Activated CD4-positive, alpha-beta memory T cell treated with anti-CD3 and anti-CD28 coated beads for 36 hours (primary cell): ENCODE measurements at places on chromosomes 16 and 17.

DNA sequence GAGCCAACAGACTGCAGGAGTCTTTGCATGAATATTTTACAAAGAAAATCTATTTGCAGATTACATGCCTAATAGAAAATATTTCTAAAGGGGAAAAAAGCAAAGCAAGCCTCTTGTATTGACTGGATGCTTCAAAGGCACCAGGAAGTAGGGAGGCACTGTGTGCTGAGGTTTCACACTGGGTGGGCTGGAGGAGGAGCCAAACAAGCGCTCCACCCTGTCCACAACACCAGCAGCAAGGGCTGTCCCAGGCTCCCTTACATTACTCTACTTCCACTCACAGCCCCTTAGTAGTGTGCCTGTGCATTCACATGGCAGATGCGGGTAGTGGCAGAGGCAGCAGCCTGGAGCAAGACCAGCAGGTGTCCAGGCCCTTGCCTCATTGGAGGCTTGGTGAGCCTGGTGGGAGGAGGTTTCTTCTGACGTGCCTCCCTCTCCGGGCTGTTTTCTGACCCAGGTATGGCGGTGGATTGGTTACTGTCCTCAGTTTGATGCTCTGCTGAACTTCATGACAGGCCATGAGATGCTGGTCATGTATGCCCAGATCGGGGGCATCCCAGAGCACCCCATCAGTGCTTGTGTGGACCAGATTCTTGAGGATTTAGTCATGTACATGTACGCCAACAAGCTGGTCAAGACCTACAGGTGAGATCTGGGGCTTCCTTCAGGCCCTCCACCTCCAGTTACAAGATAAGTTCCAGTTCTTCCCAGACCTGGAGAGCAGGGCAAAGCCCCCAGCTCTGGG is 7.0 kb upstream of the CCNF start:
- no peak for DNase-seq

DNA sequence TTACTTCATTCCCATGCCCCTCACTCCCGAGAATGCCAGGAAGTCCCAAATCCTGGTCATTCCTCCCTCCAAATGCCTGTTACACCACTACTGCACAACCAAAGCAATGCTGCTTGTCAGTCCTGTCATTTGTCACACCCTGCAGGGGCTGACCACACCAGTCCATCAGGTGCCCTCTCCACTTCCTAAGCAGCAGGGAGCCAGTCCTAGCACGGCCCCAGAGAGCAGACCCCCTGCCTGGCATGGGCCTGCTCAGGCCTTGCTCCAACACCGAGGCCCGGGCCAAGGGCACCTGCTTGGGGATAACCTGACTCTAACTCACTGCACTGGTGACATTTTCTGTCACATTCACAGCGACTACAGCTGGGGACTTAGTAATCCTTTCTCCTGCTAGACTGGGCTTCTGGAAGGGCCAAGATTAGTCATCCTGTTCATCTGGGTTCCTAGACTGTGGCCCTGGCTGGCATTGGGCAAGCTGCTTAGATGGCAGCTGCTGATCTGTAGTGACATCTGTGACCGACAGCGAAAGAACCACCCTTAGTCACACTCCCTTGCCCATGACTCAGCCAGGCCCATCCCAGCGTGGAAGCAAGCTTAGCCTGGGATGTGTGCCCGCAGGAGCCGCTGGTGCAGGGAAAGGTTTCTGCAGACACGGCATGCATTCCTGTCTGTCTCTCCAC is 5.4 kb downstream of the ALYREF start:
- DNase-seq, result no peak

GRCh38 chr16:89170346-89171215 is 967 bp upstream of the CDH15 start:
- peak; percentile 42 for DNase-seq

DNA sequence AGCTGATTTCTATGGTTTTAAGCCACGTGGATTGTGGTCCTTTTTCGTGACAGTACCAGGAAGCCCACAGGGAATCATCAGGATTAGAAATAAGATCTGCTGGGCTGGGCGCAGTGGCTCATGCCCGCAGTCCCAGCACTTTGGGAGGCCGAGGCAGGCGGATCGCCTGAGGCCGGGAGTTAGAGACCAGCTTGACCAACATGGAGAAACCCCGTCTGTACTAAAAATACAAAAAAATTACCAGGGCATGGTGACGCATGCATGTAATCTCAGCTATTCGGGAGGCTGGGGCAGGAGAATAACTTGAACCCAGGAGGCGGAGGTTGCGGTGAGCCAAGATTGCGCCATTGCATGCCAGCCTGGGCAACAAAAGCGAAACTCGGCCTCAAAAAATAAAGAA is 6.5 kb downstream of the NMRAL1 start:
- DNase-seq, result no peak

DNA sequence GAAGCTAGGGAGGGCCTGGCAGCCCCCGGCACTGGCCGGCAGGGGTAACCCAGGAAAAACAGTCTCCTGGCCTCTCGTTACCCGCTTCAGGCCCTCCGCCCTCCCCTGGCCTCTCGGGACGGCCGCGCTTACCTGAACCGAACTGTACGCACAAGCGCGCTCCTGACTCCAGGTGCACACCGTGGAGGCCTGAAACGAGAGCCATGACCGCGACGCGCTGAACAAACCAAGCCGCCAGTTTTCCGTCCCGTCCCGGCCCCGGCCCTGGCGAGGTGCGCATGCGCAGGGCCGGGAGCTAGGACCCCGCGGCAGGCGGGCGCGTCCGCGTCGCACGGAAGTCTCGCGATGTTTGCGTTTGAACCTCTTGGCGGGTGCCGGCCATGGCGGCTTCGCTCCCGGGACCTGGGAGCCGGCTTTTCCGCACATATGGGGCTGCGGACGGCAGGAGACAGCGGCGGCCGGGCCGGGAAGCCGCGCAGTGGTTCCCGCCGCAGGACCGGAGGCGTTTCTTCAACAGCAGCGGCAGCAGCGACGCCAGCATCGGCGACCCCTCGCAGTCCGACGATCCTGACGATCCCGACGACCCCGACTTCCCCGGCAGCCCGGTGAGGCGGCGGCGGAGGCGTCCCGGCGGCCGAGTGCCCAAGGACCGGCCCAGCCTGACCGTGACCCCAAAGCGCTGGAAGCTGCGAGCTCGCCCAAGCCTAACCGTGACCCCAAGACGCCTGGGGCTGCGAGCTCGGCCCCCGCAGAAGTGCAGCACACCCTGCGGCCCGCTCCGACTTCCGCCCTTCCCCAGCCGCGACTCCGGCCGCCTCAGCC is at the start of gene HASPIN:
Gene HASPIN (plus strand): TSS at position 348 of the 822 bp plus-strand sequence. CDS start 33 bp downstream, at position 381.
- peak; percentile 95 for DNase-seq

- no peak for DNase-seq
Measured at GRCh38 chr17:17516941-17517720, 20.9 kb upstream of the RASD1 start.

DNA sequence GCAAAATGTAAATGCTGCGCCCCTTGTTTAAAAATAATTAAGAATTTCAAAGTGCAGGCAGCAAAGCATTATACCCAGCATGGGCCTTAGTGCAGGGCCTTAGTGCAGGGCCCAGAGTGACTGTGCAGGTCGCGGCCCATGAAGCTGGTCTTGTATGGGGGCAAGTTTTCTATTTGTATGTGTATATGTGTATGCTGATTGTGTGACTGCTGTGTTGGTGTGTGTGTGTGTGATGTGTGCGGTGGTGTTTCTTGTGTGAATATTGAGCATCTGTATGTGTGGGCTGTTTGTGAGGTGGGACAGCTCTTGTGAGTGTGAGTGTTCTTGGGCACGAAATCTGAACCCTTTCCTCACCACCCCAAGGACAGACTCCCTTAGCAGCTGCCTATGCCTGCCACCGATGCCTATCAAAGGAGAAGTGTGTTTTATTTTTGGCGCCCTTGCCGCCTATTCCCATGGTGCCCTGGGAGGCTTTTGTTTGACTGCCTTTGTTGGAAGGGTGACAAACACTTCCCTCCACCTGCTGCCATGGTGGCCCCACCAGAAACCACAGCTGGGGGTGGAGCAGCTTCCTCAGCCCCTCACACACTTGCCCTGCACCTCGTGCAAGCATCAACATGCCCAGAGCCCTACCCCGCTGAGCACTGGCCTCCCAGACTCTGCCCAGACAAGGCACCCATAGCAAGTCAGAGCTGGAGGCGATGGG is 18.0 kb downstream of the CCR7 start:
- peak; percentile 80 for DNase-seq

DNA sequence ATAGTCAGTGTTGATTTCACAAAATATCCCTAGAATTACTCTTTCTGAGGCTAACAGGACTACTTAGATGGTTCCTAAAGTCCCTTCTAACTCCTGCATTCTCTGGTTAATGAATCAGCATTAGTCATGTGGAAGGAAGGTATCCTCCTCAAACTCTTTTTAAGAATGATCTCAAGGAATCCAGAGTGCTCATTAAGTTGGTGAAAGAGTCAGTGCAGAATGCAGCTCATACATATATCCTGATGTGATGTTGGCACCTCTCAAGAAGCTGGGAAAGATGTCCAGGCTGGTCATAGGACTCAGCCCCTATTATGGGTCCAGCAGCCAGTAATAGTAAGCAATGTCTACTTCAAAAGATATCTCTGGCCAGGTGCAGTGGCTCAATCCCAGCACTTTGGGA is 65.5 kb downstream of the PIGL start:
- DNase-seq, result no peak

DNA sequence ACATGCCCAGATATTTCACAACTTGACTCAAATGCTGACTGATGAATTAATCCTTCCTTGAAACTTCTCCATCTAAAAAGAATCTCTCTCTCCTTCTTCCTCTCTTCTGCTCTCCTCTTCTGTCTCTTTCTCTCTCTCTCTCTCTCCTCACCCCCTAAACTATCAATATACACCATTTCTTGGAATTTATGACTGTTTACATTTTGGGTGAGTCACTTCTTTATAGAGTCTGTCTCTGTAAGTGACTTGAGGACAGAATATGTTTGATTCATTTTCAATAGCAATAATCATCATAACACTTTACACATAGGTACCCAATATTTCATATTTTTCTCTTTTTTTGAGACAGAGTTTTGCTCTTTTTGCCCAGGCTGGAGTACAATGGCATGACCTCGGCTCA is 15.3 kb downstream of the OR3A1 start:
- no peak for DNase-seq

- peak; percentile 97 for DNase-seq
Measured at GRCh38 chr17:63827002-63827800, at the start of the genes FTSJ3 and PSMC5. FTSJ3 (minus strand) TSS chr17:63827663; CDS start chr17:63826902, 761 bp downstream. PSMC5 (plus strand) TSS chr17:63827431; CDS start chr17:63827491, 60 bp downstream.

GRCh38 chr17:74872313-74873036 is at the start of gene FDXR:
FDXR (minus strand) TSS chr17:74872994; CDS start chr17:74872944, 50 bp downstream.
- DNase-seq, result no peak

GRCh38 chr16:67428146-67428731 is 2.7 kb upstream of the HSD11B2 start:
- peak; percentile 76 for DNase-seq

- DNase-seq, result no peak
Measured at GRCh38 chr16:86498155-86498670, 12.1 kb upstream of the FOXF1 start.

DNA sequence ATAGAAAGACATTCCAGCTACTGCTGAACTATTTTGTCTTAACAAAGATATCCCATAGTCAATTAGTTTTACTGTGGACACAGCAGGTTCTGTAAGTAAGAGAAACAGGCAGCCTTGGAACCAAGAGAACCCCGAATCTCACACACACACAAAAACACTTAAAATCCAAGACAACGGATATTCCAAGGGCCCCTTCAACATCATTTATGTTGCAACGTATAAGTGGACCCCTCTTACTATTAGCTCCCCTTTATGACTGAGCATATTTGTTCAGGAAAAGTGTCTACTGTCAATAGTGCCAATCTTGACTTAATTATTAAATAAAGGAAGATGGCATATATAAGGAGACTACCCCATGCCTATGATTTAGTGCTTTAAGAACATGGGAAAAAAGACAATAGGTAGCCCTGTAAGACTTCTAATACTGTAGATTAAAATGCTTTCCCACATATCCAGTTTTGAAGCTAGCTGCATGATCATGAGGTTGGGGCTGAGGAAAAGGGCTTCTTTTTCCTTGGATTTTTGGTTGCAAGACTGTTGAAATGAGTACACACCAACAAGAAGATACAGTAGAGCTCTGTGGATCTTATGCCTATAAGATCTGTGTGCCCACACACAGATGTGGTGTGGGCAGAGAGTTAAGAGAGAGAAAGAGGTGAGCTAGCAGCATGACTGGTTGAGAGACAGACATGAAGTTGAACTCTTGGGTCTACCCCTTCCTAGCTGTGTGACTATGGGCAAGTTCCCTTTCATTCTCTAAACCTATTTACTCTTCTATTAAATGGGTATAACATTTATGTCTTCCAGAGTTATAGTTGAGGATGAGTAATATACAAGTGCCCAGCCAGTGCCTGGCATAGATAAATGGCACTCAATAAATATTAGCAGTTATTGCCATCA is 3.0 kb downstream of the MMD start:
- DNase-seq, result no peak

- DNase-seq, result peak; percentile 65
Measured at GRCh38 chr16:3577302-3577752, at the start of gene NLRC3. NLRC3 (minus strand) TSS chr16:3577403; CDS start chr16:3565036, 12,367 bp downstream.

DNA sequence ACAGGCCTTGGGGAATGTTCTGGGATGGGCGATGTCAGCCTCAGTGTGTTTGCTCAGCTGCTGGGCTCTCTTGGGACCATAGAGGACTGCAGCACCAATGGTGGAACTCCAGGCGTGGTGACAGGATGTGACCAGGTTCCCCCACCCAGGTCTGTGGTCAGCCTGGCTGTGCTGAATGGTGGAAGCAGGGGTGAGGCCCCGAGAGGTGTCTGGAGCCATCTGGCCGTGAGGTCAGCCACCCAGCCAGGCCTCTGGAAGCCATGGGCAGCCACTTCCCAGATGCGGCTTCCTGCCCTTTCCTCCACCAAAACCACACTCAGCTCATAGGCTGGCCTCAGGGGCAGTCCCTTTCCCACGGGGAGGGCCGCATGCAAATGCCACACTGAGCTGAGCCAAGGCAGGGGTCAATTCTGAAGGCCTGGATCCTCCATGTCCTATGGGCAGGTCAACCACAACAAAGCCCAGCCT is 7.8 kb upstream of the MAPK7 start:
- DNase-seq, result peak; percentile 48

GRCh38 chr16:84737192-84738011 is 37.6 kb downstream of the USP10 start:
- DNase-seq, result no peak

- DNase-seq, result no peak
Measured at GRCh38 chr17:18225642-18226283, 328 bp downstream of the LLGL1 start.

- DNase-seq, result no peak
Measured at GRCh38 chr16:24810951-24811843, 34.6 kb upstream of the SLC5A11 start.

- no peak for DNase-seq
Measured at GRCh38 chr16:23629516-23629915, 11.6 kb downstream of the PALB2 start.

- peak; percentile 76 for DNase-seq
Measured at GRCh38 chr17:74749279-74750038, 1.0 kb downstream of the NHERF1 start.

GRCh38 chr17:72510351-72511016 is 389.7 kb downstream of the SOX9 start:
- no peak for DNase-seq
